Pons (tissue), 1 donor: ENCODE measurements at places on chromosomes 2 and 18.

DNA sequence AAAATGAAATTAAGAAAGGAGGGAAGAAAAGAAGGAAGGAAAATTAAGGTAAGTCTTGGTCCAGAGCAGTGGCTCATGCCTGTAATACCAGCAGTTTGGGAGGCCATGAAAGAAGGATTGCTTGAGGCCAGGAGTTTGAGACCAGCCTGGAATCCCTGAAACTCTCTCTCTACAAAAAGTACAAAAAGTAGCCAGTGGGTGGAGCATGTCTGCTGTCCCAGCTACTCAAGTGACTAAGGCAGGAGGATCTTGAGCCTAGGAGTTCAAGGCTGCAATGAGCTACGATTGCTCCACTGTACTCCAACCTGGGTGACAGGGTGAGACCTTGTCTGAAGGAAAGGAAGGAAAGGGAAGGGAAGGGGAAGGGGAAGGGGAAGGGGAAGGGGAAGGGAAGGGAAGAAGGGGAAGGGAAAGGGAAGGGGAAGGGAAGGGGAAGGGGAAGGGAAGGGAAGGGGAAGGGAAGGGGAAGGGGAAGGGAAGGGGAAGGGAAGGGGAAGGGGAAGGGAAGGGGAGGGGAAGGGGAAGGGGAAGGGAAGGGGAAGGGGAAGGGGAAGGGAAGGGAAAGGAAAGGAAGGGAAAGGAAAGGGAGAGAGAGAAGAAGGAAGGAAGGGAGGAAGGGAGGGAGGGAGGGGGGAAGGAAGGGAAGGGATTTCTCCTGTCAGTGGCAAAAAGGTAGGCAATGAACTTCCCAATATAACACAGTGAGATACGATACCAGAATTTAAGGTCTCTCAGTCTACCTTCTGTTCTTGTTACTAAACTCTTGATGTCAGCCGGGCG is 412.8 kb downstream of the CMPK2 start:
- DNase-seq: no peak

- no peak for DNase-seq
Observed at GRCh38 chr2:140604788-140605187, 1526.0 kb downstream of the LRP1B start.

- DNase-seq: peak; percentile 96
Observed at GRCh38 chr2:74439803-74440377, 1.8 kb downstream of the RTKN start.

DNA sequence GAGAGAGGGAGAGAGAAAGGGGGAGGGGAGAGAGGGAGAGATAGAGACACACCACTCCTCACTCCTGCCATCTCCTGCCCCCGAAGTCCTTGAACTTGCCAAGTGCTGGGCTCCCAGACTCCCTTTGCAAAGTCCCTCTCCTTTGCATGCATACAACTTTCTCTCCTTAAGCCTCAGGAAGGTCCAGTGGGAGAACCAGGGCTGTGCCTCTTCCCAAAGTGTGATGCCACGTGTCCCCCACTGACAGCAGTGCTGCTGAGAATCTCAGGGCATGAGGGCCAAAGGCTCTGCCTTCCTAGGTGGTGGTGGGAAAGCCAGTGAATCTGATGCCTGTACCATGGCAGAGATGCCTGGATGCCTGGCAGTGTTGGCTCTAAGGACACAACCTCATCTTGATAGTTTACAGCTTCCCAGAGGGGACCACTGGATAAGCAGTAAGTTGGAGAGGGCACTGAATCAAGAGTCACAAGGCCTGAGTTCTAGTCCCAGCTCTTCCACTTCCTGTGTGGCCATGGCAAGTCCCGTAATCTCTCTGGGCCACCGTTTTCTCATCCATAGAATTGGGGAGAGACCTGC is 103.4 kb downstream of the CLIP4 start:
- no peak for DNase-seq

DNA sequence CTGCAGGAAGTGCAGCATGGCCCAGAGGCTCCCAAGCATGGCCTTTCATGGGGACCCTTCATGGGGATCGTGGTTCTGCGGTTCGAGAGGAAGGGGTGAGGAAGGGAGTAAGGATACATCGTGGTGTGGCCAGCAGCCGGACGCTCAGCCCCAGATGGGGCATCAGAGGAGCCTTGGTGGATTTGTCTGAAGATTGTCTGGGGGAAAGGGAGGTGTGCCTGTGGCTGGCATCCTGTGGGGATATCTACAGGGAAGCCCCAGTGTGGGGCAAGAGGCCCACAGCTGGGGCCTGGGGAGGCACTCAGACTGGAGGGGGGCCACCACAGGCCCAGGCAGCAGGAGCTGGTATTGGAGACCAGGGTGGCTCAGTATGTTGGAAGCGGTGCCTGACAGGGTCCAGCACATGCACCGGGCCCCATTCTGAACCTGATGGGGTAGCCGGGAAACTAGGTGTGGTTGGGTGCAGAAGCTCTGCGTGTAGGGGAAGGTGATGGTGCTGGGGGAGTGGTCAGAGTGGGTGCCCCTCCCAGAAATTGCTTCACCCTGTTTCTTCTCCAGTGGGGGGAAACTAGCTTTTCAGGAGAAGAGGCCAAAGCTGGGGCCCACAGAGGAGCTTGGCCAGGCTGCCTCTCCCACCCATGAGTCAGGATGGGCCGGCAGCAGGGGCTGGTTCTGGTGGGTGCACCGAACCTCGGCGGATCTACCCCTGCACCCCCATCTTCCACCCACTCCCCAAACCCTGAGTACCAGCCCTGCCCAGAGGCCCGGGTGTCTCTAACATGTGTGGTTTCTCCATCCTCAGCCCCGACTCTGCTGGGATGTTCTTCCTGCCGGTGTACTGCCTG is 274.4 kb upstream of the HDAC4 start:
- DNase-seq: no peak

DNA sequence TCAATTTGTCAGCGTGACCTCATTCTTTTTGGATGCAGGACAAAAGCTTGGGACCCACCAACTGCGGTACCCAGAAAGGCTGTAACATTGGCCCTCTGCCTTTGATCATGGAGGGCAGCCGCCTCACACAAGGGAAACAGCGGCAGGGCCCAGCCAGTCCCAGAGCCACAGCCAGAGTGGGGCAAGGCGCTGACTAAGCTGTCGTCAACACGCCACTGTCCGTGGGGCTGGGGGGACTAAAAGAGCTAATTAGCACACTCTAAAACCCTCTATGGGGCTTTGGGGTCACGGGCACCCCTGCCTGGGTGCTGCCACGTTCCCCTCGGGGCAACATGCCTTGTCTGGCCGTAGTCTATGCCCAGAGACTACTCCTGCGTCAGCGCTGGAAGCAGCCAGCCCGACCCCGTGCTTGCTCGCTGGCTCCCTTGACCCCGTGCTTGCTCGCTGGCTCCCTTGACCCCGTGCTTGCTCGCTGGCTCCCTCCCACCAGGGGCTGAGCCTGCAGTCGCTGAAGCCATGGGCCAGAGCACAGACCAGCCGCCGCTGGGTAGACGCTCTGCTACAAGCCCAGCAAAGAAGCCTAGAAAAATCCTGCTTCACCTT is 598.4 kb downstream of the MBD2 start:
- DNase-seq: no peak

DNA sequence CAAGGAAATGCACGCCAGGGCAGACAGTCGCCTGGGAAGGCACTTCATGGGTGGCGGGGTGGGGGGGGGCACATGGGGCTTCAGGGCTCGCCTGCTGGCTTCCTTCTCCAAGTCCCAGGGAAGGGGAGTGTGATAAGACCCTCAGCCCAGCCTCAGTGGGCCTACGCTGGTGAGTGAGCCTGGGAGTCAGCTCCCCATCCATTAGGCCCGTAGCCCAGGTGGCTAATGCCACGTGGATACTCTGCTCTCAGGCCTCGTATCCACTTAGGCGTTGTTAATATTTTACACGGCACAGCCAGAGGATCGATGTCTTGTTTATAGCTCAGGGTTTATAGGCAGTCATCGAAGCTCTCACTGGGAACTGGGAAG is 47.1 kb downstream of the KCNIP3 start:
- DNase-seq: no peak

DNA sequence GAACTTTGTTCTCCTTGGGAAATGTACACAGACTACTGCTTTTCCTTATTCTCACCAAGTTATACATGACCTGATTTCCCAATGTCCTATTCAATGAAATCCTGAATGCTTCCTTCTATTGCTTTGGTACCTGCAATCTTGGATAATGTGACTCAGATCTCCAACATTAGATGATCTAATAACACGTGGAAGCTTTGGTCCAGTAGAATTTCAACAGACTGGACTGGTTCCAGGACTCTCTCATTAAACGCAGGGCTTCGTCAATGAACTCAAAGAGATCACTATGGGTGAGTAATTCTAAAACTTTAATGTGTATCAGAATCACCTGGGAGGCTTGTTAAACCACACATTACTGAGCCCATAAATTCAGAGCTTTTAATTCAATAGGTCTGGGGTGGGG is 413.6 kb upstream of the KCNH7 start:
- DNase-seq: no peak

GRCh38 chr2:154381931-154382794 is 316.3 kb upstream of the KCNJ3 start:
- no peak for DNase-seq

- DNase-seq: no peak
Observed at GRCh38 chr2:216346781-216347180, 25.5 kb downstream of the MARCHF4 start.

DNA sequence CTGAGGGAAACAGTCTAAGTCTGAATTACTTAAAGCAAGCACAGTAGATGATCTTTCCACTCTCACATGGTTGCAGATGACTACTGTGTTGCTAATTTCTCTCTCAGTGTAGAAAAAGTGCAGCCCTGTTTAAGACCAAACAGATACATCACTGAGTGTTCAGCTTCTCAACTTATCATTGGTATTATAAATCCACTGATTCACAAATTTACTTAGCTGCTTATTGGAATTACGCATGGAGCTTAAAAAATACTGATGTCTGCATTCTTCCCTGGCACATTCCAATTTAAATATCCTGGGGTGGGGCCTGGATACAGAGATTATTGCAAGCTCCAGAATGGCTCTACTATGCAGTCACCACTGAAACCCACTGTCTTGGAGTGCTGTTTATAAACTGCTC is 411.2 kb downstream of the RND3 start:
- DNase-seq: no peak

- peak; percentile 52 for DNase-seq
Observed at GRCh38 chr18:23584019-23584983, 2.0 kb downstream of the NPC1 start.

GRCh38 chr2:201203916-201204654 is 21.1 kb downstream of the CASP10 start:
- DNase-seq: no peak

DNA sequence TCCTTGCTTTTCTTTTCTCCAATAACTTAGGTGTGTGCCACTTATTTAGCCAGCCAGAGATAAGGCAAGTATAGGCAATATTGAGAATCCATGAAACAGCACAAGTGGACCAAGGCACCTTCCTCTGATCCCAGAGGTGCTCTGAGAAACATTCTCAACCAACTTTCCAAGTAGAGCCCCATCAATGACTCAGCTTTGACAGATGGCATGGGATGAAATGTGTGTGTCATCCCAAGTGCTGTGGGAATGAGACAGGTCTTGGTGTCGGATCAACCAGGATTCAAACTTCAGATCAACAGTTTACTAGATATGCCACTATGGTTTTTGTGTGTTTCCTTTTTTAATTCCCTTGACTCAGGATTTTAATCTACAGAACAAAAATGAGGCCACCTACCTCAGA is 164.0 kb downstream of the GRB14 start:
- no peak for DNase-seq

DNA sequence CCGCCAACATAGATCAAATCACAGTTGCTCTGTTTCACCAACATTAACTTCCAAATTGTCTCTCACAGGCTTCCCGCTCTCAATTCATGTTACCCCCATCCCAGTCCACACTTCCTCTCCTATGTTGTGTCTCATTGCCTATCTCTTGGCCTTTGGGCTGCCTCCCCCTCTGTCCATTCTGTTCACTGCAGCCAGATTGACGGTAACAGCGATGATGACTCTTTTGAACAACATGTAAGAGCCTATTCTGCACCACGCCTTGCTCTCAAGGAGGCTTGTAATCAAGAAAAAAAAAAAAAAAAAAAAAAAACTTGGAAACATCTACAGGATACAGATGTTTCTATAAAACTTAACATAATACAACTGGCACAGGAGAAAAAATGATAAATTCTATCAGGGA is 77.3 kb upstream of the RMDN2 start:
- DNase-seq: no peak

GRCh38 chr2:39521876-39522517 is 84.9 kb upstream of the MAP4K3 start:
- DNase-seq: no peak

- DNase-seq: no peak
Observed at GRCh38 chr18:45565280-45565970, 49.9 kb upstream of the SLC14A2 start.

GRCh38 chr2:216949700-216950413 is 90.0 kb upstream of the TNP1 start:
- DNase-seq: no peak

DNA sequence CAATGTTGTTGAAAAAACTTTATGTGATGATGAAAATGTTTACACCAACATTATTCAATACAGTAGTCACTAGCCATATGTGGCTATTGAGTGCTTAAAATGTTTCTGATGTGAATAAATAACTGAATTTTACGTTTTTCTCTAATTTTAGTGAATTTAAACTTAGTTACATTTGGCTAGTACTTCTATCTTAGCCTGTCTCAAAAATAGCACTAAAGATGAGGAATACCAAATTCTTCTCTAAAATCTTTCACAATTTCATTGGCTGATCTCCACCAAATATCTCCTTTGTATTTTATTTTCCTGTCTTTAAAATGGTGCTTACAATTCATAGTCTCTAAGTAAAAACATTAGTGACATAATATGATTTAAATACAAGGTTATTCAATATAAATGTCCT is 83.7 kb upstream of the RND3 start:
- DNase-seq: no peak

GRCh38 chr2:145286716-145287275 is 766.9 kb upstream of the ZEB2 start:
- DNase-seq: no peak

GRCh38 chr2:72938455-72938854 is 21.1 kb downstream of the EMX1 start:
- no peak for DNase-seq

- DNase-seq: no peak
Observed at GRCh38 chr18:12091538-12092141, 2.0 kb upstream of the ANKRD62 start.
